ENCODE measurements at places on chromosomes 1 and 21. TPM values are rescaled to one million over a fixed set of nuclear protein-coding genes. Genes with fewer than 3 reads are reported as not detected.

Gene SDC3
- 4.5 TPM for total RNA-seq

Gene RAB29
- total RNA-seq = 19.5 TPM

Gene SPRR1B
- not detected for total RNA-seq

Gene EPHB2
- 50.0 TPM for total RNA-seq

Gene OTUD3
- 4.9 TPM for total RNA-seq

Gene ALDH9A1
- total RNA-seq = 93.5 TPM

Gene TNFRSF18
- total RNA-seq = not detected

Gene CLCA1
- not detected for total RNA-seq

Gene ILDR2
- 0.61 TPM for total RNA-seq

Gene USF1
- total RNA-seq = 113 TPM

Gene OPRD1
- total RNA-seq = not detected

Gene CYB561D1
- 3.3 TPM for total RNA-seq

Gene SLAMF7
- total RNA-seq = not detected

Gene TIMM17A
- total RNA-seq = 110 TPM

Gene CHI3L1
- 1.5 TPM for total RNA-seq

Gene OR2T35
- total RNA-seq = not detected

Gene KCNJ9
- total RNA-seq = not detected

Gene OR2G6
- not detected for total RNA-seq

Gene NCDN
- total RNA-seq = 9.9 TPM

Gene FH
- total RNA-seq = 99.5 TPM

Gene LMOD1
- under 0.01 TPM for total RNA-seq

Gene GPR161
- total RNA-seq = 18.5 TPM

Gene TRIM62
- total RNA-seq = 1.9 TPM

Gene RGS16
- under 0.01 TPM for total RNA-seq

Gene WLS
- 116 TPM for total RNA-seq

Gene TCHH
- total RNA-seq = not detected

Gene PLA2G5
- 0.46 TPM for total RNA-seq

Gene GJA9
- total RNA-seq = not detected

Gene AMPD1
- not detected for total RNA-seq

Gene COL8A2
- total RNA-seq = under 0.01 TPM

Gene ZSWIM5
- total RNA-seq = 0.30 TPM

Gene RHD
- total RNA-seq = not detected

Gene SRM
- 14.6 TPM for total RNA-seq

Gene CCDC190
- total RNA-seq = 4.3 TPM

Gene HTR6
- total RNA-seq = not detected

Gene SH3BP5L
- 26.6 TPM for total RNA-seq

Gene ANKRD65
- under 0.01 TPM for total RNA-seq

Gene PRAMEF9
- not detected for total RNA-seq

Gene LDLRAP1
- 10.4 TPM for total RNA-seq

Gene HCRTR1
- under 0.01 TPM for total RNA-seq

Gene SPRR4
- total RNA-seq = not detected

Gene ADAMTS4
- 16.0 TPM for total RNA-seq

Gene KIF26B
- total RNA-seq = 0.32 TPM

Gene OR10R2
- total RNA-seq = not detected

Gene DPYD
- total RNA-seq = 68.2 TPM

Gene GNAT2
- not detected for total RNA-seq

Gene C1QA
- total RNA-seq = not detected

Gene EDARADD
- not detected for total RNA-seq

Gene SPRR2G
- total RNA-seq = not detected

Gene OR2L3
- total RNA-seq = not detected

Measured in epithelial cell of umbilical artery (primary cell).